CD14-positive monocyte (primary cell): ENCODE measurements at places on chromosomes 12 and 14.

DNA sequence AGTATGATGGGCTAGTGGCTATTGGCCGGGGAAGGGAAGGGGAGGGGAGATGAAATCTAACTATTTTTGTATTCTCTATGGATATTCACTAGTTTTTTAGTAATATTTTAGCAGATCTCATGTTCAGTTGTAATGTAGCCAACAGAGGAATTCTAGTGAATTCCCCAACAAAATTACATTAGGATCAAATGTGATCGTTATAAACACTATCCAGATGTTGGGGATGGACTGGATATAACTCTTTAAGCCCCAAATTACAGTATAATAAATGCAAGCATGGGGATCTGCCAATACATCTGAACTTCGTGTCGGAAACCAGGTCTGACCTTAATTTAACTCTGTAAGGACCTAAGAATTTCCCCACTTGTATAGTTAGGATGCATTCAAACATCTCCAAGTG, 21.5 kb downstream of the LLPH start:
- no peak for DNase-seq

- DNase-seq: no peak
Measured at GRCh38 chr12:51661199-51661598, 70.2 kb downstream of the SCN8A start.

DNA sequence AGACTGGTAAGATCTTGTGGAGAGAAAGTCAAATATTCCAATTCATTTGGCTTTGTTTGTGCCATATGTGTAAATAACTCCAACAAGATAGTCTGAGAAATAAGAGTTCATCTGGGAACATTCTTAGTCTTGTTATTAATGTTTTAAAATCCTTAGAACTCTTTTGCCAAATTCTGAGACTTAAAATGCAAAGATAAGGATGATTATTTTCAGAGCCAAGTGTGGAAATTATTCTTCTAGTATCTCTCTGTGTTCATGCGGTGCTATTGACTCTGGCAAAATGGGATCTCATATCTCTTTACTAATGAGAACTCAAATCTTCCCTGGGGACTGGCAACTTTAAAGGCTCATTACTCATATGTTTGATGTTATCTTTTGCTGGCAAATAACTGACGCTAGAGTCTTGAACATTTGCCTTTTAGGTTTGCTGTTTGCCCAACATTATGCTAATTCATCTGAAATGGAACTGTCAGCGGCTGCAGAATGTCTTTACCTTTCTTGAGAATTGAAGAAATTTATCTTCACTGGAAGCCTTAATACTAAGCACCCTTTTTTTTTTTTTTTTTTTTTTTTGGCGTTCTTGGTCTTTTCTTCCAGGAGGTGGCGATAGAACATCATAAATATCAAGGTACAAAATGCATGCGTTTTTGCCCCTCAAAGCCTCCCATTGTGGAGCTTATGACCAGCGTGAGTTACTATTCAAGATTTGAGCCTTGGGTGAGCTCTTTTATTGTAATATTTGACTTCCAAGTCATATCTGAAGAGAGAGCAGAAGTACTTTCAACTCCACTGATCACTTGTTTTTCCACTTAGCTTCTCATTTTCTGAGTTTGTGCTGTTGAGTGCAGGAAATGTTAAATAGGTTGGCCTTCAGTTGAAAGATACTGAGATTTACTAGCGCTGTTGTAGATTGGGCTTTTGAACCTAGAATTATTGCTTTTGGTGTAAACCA, 86.5 kb downstream of the CAND1 start:
- peak; percentile 2 for DNase-seq

DNA sequence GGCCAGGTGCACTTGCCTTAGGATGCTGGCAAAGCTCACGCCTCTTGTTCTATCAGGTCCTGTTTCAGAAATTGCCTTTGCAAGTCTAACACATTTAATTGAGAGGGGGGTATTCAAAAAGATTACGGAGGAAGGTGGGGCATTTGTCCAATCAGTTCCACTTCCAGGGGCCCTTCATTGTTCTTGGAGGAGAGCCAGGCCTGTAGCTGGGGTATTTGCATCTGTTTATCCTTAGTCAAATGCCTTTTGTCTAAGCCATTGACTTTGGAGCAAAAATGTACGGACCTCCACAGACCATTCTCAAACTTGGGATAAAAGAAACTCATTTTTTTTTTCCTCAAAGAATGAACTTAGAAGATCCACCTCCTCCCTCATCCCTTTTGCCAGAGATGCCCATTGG, 582.0 kb downstream of the BCL11B start:
- DNase-seq: no peak

GRCh38 chr12:96015672-96016071, 19.5 kb upstream of the HAL start:
- no peak for DNase-seq

- no peak for DNase-seq
Measured at GRCh38 chr12:29883941-29884554, 100.3 kb upstream of the TMTC1 start.

DNA sequence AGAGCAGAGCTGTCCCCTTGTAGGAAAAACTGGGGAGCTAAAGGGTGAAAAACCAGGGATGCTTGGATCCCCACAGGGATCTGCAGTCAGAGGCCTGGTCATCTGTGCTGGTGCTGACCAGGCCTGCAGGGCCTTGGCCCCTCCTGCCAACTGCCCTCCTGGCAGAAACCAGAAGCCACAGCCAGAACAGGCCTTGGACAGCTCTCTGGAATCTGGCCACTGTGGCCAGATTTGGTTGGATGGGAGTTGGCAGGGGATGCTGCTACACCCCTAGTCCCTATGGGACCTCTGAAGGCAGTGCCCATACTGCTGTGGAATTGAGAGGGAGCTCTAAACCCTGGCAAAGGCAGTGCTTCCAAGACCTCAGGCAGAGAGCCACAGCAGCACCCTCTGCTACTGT, 9.2 kb upstream of the GPX2 start:
- no peak for DNase-seq

- DNase-seq: peak; percentile 84
Measured at GRCh38 chr12:31736472-31736871, 7.7 kb upstream of the AMN1 start.

GRCh38 chr14:30960216-30960615, 65.2 kb upstream of the AP4S1 start:
- no peak for DNase-seq

DNA sequence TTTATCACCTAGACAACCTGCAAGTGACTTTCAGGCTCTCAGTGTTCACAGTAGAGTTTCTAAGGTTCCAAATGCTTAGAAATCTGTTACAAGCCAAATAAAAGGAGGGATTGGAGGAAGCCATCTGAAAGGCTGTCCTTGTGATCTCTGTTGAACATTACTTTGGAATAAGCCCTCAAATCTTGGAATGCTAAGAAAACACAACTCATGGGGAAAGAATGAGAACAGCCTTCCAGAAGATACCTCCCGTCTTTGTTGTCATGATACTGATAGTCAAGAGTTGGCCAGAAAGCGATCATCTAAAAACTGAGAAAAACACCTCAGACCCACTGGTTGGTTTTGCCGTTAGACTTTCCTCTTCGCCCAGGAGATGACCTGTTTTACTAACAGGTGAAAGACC, 44.4 kb upstream of the KCNK13 start:
- DNase-seq: no peak

DNA sequence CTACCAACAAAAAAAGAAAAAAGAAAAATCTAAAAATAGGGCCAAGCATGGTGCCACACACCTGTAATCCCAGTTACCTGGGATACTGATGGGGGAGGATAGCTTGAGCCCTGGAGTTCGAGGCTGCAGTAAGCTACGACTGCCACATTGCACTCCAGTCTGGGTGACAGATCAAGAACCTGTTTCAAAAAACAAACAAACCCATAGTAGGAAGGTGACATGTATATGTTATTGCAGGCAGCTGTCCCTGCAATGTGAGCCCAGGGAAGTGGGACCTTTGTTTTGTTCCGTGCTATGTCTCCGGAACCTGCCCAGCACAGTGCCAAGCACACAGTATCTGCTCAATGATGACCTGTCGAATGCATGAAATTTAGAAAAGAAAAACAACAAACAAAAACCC, 37.2 kb upstream of the YY1 start:
- DNase-seq: no peak

DNA sequence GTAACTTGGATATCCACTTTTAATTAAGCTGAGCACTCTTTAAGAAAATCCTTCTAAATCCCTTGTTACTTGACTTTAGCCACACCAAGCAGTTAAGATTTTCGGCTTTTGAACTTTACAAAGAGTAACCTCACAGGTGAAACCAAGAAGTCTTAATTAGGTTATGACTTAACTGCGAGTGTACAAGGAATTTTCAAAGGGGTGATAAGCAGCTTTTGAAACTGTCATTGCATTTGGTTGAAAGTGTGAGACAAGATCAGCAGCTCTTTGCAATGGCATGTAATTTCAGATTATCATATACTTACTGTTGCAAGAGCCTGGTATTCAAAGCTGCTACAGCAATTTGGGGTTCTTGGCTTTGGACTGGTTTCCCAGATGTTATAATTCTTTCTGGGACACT, 137.5 kb downstream of the TMEM117 start:
- no peak for DNase-seq

DNA sequence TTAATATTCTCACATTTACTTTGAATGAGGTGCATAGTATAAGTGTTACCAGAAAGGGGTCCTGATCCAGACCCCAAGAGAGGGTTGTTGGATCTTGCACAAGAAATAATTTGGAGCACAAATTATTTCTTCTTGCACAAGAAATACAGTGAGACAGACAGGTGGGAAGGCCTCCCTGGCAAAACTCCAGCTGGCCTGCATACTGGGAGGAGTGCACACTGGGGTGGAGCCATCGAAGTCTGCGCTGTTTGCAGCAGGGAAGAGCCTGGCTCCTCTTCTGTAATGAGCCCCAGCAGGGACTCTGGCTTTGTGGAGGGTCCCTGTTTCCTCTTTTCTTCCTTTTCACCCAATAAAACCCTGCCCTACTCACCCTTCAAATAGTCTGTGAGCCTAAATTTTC, 141.6 kb downstream of the GLT1D1 start:
- no peak for DNase-seq

- no peak for DNase-seq
Measured at GRCh38 chr12:24127919-24128721, 178.7 kb upstream of the SOX5 start.

DNA sequence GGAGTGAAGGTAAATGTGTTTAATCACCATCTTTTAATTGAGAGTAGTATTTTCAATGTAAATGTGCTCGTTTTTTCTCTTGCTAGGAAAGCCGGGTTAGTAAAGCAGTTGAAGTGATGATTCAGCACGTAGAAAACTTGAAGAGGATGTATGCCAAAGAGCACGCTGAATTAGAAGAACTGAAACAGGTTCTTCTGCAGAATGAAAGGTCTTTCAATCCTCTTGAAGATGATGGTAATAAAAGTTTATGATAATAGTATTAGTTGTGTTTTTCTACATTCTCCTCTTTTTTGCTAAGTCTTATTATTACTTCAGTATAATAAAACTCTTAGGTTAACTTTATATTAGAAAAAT, 93.9 kb downstream of the DNAI7 start:
- no peak for DNase-seq

DNA sequence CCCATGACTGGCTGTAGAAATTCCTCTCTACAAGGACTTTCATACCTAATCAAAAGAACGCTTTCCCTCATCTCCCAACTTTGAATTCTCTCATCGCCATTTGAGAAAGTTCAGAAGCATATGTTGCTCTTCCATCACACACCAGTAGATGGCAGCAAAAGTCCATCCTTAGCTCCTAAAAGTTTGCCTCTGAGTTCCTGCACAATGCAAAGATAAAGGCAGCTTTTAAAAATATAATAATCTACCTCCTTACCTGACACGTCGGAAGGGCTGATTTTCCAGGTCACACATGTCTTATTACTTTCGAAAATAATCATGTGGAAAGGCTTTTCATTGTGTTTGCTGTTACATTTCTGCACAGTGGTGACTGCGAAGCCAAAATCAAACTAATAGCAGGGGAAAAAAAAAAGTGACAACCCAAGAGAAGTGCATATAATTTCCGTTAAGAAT, 456.7 kb upstream of the SEL1L start:
- DNase-seq: peak; percentile 6

- peak; percentile 36 for DNase-seq
Measured at GRCh38 chr14:68331426-68331825, 461.4 kb downstream of the ZFP36L1 start.

DNA sequence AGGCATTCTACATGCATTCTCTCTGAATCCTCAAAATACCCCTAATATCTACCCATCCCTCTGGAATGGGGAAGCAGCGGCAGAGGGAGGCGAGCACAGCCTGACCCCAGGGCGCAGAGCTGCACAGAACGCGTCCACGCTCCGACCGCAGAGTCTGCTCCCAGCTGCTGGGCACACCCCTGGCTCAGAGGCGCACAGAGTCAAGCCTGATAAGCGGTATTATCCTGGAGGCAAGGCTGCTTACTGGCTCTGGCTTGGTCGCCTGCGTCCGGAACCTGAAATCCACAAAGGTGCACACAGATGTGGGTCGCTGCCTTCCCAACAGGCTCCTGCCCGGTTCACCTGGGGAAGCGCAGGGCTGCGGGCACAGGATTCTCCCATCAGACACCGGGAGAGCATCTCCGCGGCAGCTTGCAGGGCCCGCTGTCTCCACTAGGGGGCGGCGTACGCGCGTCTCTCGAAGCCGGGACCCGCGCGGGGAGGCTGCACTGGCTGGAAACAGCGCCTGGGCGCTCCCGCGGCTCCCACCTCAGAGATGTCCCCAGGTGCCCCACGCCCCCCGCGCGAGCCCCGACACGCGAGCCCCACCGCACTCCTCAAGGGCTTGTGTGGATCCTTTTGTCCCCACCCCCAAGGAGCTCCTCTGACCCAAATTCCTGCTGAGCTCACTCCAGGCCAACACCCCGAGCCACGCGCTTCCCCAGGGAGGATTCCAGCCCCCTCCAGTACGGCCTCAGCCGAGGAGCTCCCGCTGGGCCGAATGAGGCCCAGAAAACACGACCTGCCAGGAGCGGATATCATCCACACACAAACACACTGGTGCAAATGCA, 120.1 kb upstream of the FZD10 start:
- no peak for DNase-seq

- no peak for DNase-seq
Measured at GRCh38 chr12:10634427-10634826, 21.0 kb upstream of the MAGOHB start.

DNA sequence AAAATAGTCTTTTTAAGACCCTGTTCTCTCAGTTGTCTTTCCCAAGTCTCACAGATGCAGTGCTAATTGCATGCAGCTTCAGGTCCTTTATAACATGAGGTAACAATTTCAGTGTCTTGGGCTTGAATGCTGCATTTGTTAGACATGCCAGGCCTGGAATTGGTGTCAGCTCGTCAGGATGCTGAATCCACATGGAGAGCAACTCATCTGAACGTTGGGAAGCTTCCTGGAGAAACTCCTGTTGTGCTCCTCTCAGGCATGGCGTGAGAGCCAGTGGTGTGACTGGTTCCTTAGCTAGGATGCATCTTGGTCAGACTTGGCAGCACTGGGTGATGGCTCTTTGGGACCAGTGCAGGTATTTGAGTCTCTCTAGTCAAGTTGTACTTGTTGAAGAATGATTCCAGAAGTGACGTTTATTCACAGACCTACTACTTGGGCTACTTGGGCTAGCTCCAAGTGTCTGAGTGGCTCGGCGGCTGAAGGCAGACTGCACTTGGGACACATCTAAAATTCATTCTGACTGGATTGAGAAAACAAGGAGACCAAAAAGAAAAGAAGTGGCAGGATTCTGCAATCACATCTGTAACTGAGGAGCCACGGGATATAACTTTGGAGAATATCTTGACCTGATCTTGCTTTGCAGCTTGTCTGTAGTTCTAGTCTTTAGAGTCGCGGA, 134.8 kb upstream of the ARHGAP5 start:
- no peak for DNase-seq
